H7 (cell line): ENCODE measurements at places on chromosomes 16 and 17. TPM values are rescaled to one million over a fixed set of nuclear protein-coding genes. Genes with fewer than 3 reads are reported as not detected.

- DNase-seq, result peak; percentile 94
Measured at GRCh38 chr17:41962768-41963434, 3.7 kb upstream of the CNP start.

GRCh38 chr17:79057737-79058385 lies 16.8 kb upstream of the ENGASE start:
- DNase-seq, result no peak

DNA sequence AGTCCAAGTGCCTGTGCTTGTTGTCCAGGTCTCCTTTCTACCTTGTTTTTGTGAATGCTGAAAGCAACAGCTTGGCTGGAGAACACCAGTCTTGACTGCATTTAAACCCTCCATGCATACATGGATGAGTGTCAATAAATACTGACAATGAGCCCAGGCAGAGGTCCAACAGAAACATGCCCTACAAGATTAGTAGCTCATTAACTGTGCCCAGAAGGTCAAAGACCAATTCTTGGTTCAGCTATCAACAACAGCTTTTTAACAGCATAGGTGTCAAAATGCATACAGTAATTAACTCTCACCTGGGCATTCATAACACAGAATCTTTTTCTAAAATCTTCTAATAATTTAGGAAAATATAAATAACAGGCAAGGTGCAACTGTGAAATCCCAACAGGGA lies 63.2 kb downstream of the N4BP1 start:
- no peak for DNase-seq

- DNase-seq, result peak; percentile 64
Measured at GRCh38 chr16:79601092-79601930, 774 bp upstream of the MAF start.

GRCh38 chr17:67602974-67603373 lies 114.8 kb upstream of the NOL11 start:
- DNase-seq, result peak; percentile 80

- DNase-seq, result no peak
Measured at GRCh38 chr16:89759746-89760340, 38.5 kb downstream of the ZNF276 start.

DNA sequence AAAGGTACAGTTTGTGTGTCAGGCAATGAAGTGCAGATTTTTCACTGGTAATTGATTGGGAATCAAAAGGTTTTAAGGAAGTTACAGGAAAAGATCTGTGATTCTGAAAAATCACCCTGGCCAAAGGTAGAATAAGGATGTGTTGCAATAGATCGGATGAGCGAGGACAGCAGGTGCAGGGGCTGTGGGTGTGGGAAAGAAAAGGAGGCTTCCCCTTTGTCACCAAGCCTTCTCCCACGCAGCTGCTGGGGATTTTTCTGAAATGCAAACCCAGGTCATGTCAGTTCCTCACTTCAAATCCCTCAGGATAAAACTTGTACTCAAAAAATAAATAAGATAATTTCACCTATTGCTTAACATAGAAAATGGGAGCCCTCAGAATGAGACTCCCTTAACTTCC lies 47.9 kb upstream of the ARHGAP17 start:
- DNase-seq, result no peak

DNA sequence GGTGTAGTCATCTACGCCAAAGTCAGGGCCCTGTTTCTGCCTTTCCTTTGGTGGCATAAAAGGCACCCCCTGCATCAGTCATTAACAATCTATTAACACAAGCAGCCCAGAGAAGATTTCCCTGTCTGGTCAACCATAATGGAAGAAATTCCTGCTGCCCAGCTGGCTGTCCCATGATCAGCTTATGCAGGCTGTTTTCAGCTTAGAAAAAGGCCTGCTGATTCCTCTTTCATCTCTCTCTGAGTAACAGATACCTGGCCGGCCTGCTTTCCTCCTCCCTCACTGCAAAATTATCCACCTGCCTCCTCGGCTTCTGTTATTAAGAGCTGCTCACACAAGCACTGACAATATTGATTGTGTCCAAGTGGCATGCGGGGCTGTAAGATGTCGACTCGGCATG lies 70.3 kb upstream of the MMP2 start:
- DNase-seq, result no peak

DNA sequence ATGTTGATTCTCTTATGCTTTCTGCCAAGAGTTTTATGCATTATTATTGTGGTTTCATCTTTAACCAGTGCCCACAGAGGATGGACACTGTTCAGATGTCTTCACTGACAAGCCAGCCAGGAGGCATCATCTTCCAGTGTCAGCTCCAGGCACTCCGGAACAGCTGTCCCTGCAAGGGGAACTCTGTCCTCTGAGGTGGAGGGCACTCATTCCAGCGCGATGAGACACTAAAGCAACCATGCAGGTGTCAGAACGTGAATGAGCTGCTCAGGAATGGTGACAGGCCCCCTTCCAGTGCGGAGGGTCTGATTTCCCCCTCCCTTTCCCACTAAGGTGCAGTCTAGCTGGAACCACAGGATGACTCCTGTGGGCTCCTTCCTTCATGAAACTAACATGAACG lies 117.5 kb downstream of the NOG start:
- no peak for DNase-seq

- no peak for DNase-seq
Measured at GRCh38 chr16:59593194-59593661, 859.1 kb upstream of the GOT2 start.

DNA sequence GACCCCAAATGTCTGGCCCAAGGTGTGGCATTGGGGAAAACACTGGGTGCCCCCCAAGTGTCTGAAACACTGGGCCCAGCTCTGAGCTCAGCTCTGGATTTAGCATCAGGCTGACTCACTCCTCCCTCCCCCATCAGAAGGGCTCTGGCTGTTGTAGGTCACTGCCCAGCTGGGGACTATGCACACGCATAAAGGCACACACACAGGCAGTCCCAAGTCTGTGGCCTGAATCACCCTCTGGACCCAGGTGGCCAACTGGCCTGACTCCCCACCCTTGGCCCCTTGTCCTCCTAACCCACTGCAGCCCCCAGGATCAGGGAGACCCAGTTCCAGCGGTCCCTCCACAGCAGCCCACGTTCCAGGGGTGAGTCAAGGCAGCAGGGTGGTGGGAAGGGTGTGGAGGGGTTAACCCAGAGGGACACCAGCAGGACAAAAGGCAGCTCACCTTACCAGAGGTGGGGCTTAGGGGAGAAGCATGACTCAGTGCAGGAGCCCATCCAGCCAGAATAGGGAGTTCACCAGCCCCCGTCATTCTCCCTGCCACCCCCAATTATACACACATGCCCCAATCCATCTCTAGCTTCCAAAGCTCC lies 47.0 kb downstream of the MYO18A start:
- peak; percentile 73 for DNase-seq

DNA sequence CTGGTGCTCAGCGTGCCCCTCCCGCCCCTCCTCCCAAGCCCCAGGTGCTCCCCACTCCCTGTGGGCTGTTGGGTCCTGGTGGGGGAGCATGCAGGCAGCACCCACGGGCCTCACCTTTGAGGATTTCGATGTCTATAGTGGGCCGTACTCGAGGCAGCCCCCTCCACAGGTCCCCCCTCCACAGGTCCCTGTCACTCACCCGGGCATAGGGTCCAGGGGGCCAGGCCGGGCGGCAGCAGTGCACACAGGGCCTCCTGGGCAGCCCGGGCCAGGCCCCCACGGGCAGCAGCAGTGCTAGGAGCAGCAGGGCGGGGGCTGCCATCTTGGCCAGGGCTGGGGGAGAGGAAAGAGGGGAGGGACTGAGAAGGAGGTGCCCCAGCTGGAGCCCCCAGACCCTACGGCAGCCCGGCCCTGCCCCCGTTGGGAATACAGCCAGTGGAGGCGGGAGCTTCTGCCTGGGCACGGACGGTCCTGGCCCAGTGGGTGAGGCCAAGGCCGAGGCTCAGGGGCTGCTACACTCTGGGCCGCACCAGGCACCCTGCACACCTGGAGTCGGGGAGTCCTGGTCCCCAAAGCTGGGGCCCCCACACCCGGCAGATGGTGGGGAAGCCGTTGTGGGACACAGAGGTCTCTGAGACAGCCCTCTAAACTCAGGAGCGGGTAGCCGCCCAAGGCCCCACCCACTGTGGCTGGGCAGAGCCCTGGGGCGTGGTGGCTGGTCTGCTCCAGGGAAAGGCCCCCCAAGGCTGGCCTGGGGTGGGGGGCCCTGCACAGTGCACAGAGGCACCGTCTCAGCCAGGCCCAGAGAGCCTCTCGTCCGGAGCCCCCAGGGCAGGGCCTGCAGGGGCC lies 1.2 kb downstream of the C1QTNF8 start:
- DNase-seq, result peak; percentile 71

DNA sequence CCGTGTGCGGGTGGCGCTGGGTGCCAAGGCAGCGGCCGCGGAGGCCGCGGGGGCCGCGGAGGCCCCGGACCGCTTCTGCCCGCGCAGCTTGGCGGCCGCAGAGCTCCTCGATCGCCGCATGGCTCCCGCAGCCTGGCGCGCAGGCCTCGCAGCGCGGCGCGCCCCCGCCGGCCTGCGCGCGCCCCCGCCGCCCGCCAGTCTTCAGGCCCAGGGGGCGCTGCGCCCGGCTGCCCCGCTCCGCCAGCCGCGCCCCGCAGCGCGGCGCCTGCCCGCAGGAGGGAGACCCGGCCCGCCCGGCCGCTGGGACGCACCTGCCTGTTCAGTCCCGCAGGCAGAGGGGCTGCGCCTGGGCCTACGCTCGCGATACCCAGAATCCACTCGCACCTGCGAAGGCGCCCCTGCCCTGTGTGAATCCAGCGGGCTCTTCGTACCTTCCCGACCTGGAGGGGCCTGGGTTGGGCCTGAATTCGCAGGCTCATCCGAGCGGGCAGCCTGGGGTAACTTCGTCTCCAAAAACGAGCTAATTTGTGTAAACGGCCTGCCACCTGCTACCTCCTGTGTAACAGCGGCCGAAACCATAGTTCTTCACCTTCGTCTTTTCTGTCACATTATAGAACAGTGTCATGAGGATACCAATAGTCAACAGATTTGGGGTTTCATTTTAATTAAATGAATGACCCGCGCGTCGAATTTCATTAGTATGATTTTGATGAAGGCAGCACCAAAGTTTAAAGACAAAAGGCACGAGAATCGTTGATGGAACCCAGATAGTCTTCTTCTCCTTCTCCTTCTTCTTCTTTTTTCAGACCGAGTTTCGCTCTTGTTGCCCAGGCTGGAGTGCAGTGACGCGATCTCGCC lies at the start of gene CENPV:
CENPV (minus strand) TSS at position 153 of the 858 bp plus-strand sequence; CDS start at position 120, 33 bp downstream.
- DNase-seq, result peak; percentile 98

DNA sequence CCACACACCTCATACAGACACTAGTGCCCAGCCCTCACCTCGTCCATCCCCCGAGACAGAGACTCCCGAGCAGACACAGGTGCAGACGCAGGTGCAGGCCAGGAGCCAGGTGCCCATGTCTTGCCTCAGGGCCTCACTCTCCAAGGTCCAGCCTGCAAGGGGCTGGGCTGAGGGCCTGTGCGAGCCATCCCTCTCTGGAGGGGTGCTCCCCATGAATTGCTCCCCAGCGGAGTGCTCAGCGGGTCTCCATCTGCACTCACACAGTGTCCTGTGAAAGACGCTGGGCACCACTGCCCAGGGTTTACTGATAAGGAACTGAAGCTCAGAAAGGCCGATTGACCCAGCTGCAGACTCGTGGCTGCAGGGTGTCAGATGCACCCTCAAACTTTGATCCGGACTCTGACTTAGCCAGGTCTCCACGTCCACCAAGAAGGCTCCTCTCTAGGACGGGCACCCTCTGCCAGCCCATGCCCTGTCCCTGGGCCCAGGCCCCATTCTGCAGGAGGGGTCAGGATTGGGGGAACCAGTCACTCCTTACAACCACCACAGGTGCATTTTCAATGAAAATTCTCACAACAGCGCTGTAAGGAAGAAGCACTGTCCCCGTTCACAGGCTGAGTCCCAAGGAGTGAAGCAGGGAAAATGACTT lies 16.9 kb downstream of the POLR3K start:
- DNase-seq, result no peak

DNA sequence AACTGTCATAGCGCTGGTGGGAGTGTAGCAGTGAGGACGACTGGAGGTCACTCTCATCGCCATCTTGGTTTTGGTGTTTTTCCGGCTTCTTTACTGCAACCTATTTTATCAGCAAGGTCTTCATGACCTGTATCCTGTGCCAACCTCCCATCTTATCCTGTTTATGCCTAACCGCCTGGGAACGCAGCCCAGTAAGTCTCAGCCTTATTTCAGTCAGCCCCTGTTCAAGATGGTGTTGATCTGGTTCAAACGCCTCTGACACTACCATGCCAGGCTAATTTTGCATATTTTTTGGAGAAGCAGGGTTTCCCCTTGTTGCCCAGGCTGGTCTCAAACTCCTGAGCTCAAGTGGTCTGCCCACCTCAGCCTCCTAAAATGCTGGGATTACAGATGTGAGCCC lies 179.8 kb upstream of the HSBP1 start:
- DNase-seq, result no peak

- peak; percentile 57 for DNase-seq
Measured at GRCh38 chr17:9219631-9220397, 198.5 kb downstream of the NTN1 start.

GRCh38 chr16:84478172-84478947 lies 26.1 kb downstream of the MEAK7 start:
- no peak for DNase-seq

DNA sequence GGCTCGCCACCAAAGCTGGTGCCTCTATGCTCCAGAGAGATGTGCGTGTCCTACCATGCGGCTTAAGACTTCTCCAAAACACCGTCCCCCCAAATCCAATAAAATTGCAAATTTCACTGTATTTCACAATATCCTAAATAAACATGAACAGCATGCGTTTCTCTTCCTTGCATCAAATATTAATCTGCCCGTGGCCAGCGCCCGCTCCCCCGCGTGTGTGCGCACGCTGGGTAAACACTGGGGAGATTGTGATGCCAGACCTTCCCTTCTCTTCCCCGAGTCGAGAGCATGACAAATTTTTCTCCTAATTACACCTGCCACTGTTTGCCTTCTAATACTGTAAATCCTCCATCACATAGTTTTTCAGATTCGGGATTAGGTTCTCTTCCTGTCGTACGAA lies 148.1 kb downstream of the MRM1 start:
- DNase-seq, result no peak

GRCh38 chr17:44417553-44417952 lies 28.1 kb upstream of the ITGA2B start:
- DNase-seq, result no peak

- DNase-seq, result no peak
Measured at GRCh38 chr17:8839410-8839935, 28.0 kb downstream of the PIK3R6 start.

DNA sequence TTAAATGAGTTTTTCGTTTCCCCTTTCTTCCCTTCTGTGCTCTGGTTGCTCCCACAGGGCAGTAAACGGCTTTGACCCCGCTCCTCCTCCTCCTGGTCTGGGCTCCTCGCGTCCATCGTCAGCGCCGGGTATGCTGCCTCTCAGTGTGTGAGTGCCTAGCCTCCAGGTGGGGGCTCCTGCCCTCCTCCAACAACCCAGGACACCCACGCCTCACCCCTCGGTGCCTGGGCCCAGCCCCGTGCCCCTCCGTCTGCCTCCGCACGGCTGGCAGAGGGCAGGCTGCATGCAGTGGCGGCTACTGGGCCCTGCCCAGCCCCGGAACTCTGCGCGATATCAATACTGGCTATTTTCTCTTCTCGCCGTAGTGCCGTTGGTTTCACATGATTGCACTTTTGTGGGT lies 31.2 kb downstream of the NDEL1 start:
- DNase-seq, result peak; percentile 40

The TP53TG3F gene
- total RNA-seq, result not detected in 2 replicates

The DBNDD1 gene
- total RNA-seq, result 59.7 and 71.4 TPM in 2 replicates

The CENPV gene
- 135 and 159 TPM in 2 replicates for total RNA-seq

The STAT5A gene
- total RNA-seq, result 9.4 and 13.2 TPM in 2 replicates

The VMO1 gene
- total RNA-seq, result not detected in 2 replicates

The TNFRSF12A gene
- total RNA-seq, result 144 and 171 TPM in 2 replicates

The DNAAF8 gene
- total RNA-seq, result 1.1 TPM in 1 of 2 replicates, not detected in the other

The ESRP2 gene
- total RNA-seq, result 15.5 and 18.0 TPM in 2 replicates

The CXCL16 gene
- total RNA-seq, result 0.42 and 2.0 TPM in 2 replicates

The TRPV2 gene
- 1.8 and 5.5 TPM in 2 replicates for total RNA-seq

The LYRM1 gene
- total RNA-seq, result 29.8 and 42.4 TPM in 2 replicates

The ZP2 gene
- not detected in 2 replicates for total RNA-seq
